CD4-positive, alpha-beta memory T cell (primary cell): ENCODE measurements at places on chromosomes 13 and 19. TPM values are rescaled to one million over a fixed set of nuclear protein-coding genes. Genes with fewer than 3 reads are reported as not detected.

SRRM5 gene
- 0.99 TPM for total RNA-seq

U2AF1L4 gene
- 65.2 TPM for total RNA-seq

CGB2 gene
- total RNA-seq, result not detected

OR4F17 gene
- not detected for total RNA-seq

CD22 gene
- total RNA-seq, result 0.32 TPM

FAM124A gene
- not detected for total RNA-seq

FFAR2 gene
- not detected for total RNA-seq

SHISA2 gene
- total RNA-seq, result 0.36 TPM

ZNF296 gene
- total RNA-seq, result 1.7 TPM

TPTE2 gene
- total RNA-seq, result not detected

C13orf42 gene
- total RNA-seq, result not detected

CLASRP gene
- 163 TPM for total RNA-seq

GPC5 gene
- total RNA-seq, result not detected

GRCh38 chr19:46031781-46032596 lies 8.8 kb downstream of the IGFL4 start:
- H3K27ac ChIP-seq, result no peak overlapping the region
- H3K4me1 ChIP-seq, result no peaks in the 10 kb centered on the region
- H3K4me3 ChIP-seq, result no peak overlapping the region
- H3K36me3 ChIP-seq, result no peaks in the 10 kb centered on the region
- no peak for DNase-seq

DNA sequence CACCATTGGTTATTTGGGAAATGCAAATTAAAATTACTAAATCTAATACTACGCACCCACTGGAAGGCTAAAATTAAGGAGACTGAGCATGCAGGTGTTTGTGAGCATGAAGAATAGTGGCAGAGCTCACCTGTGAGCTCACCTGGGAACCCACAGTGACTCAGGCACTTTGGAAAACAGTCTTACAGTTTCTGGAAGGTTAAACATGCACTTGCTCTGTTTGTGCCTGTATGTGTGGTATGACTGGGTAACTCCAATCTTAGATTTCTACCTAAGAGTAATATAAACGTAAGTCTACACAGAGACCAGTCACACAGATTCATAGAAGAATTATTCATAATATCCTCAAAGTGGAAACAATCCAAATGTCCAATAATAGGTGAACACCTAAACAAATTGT lies 318.8 kb downstream of the ATP8A2 start:
- no peaks in the 10 kb centered on the region for H3K36me3 ChIP-seq
- no peaks in the 10 kb centered on the region for H3K4me1 ChIP-seq
- no peaks in the 10 kb centered on the region for H3K27me3 ChIP-seq
- H3K4me3 ChIP-seq, result no peak overlapping the region
- no peak for DNase-seq

DNA sequence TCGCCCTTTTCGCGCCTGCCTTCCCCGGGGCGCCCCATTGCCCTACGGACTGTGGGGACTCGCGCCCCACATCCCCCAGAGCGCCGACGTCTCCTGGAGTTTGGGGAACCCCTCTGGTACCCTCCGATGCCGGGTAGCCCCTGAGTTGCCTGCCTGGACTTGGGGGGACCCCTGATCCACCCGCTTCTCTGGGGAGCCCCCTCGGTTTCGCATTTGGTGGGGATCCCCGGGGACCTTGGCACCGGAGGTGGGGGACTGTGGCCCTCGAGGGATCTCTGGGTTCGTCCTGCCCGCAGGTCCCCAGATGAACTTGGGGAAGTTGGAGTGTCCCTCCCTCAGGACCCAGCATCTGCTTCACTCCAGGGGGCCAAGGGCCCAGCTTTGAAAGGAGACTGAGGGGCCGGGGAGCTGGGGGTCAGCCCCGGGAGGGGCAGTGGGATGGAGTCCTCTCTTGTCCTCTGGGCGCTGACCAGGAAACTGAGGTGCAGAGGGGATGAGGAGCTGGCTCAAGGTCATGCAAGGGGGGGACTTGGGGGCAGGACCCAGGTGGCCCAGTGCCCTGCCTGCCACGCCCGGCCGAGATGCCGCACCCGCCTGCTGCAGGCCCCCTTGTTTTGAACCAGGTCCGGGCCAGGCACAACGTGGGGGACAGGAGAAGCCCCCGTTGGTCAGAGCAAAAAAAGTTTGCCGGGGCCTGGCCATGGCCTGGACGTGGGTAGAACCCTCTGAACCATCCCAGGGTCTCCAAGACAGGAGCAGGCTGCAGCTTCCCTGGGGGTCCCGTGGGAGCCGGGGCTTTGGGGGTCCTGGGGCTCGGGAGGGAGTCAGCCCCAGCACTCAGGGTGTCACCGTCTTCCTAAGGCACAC lies 1.0 kb downstream of the EFNA2 start:
- DNase-seq, result no peak
- no peaks in the 10 kb centered on the region for H3K36me3 ChIP-seq
- H3K27ac ChIP-seq, result no peak overlapping the region
- peaks cover 3% of the 10 kb centered on the region for H3K4me1 ChIP-seq
- no peak overlapping the region for H3K4me3 ChIP-seq
- peaks cover 12% of the 10 kb centered on the region for H3K27me3 ChIP-seq

DNA sequence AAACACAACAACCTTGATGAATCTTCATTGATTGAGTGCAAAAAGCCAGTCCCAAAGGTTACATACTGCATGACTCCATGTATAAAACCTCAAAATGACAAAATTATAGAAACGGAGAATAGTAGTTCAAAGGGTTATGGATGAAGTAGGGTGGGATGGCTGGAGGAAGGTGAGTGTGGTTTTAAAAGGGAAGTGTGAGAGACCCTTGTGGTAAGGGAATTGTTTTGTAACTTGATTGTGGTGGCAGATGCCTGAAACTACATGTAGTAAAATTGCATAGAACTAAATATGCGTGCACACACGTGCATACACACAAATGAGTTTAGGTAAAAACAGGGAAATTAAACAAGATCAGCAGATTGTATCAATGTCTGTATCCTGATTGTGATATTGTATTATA lies 340.7 kb downstream of the MTUS2 start:
- H3K27ac ChIP-seq, result no peak overlapping the region
- H3K36me3 ChIP-seq, result no peaks in the 10 kb centered on the region
- H3K4me1 ChIP-seq, result no peaks in the 10 kb centered on the region
- no peak for DNase-seq
- H3K4me3 ChIP-seq, result no peak overlapping the region
- no peaks in the 10 kb centered on the region for H3K27me3 ChIP-seq

- no peak for DNase-seq
- H3K4me1 ChIP-seq, result no peaks in the 10 kb centered on the region
These were observed 28.0 kb downstream of the RXFP2 start for GRCh38 chr13:31767175-31767900.

GRCh38 chr19:43983544-43983911 lies 460 bp upstream of the ZNF155 start:
- H3K27ac ChIP-seq, result peak overlapping the region; percentile 58
- H3K4me1 ChIP-seq, result peaks cover 14% of the 10 kb centered on the region
- peak overlapping the region; percentile 90 for H3K4me3 ChIP-seq
- H3K27me3 ChIP-seq, result no peaks in the 10 kb centered on the region

GRCh38 chr19:33530842-33531241 lies 9.3 kb upstream of the PEPD start:
- H3K36me3 ChIP-seq, result no peaks in the 10 kb centered on the region
- H3K27me3 ChIP-seq, result peaks cover 5% of the 10 kb centered on the region
- H3K4me1 ChIP-seq, result no peaks in the 10 kb centered on the region
- H3K27ac ChIP-seq, result no peak overlapping the region

DNA sequence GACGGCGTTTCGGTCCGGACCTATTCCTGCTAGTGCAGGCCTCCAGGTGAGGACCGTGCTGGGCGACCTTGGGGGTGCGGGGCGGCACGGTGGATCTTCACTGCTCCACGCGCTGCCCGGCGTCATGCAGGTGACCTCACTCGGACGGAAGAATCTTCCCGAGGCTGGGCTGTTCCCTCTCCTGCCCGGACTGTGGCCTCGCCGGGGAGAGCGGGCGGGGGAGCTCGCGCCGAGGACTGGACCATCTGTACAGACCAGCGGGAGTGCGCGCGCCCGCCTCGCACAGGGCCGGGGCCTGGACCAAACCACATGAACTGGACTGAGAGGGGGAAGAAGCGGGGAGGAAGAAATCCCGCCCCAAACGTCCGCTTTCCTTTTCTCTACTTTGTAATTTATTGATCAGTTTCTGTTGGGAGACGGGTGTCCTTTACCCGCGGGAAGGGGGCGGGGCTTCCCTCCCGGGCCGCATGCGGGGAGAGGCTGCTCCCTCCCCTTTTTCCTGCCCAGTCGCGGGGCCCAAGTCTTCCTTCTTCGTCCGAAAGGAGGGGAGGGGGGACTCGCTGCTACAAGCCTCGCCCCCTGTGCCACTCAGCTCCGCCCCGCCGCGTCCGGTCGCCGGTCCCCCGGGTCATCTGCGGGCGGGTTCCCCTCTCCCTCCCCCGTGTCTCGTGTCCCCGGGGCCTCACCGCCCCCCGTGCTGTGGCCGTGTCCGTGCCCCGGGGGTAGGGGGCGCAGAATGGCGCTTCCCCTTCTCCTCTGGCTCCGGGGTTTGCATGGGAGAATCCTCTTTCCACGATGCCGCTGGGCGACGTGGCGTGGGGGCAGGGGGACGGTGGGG lies 4.9 kb downstream of the HRC start:
- DNase-seq, result no peak
- H3K27me3 ChIP-seq, result peaks cover 36% of the 10 kb centered on the region
- no peak overlapping the region for H3K27ac ChIP-seq
- no peaks in the 10 kb centered on the region for H3K36me3 ChIP-seq

DNA sequence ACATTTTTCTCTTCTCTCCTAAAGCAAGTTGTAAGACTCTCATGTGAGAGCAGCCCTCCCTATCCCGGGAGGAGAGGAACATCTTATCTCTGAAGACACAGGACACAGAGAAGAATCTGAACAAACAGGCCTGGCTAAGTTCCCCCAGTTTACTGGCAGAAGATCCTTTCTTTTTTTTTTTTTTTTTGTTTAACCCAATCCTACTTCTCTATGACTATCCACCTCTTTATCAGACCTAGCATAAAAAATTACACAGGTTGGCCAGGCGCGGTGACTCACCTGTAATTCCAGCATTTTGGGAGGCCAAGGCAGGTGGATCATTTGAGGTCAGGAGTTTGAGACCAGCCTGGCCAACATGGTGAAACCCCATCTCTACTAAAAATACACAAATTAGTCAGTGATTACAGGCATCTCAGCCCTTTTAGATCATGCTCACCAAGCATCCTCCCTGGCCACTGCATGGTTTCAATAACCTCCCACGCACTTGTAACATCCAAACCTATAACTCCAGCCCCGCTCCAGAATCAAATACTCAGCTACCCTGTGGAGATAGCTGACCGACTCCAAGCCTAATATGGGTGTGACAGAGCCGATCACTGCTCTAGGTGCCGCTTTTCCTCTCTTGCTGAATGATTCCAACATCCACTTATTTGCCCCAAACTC lies 27.3 kb upstream of the MUC16 start:
- H3K36me3 ChIP-seq, result no peaks in the 10 kb centered on the region
- H3K4me1 ChIP-seq, result no peaks in the 10 kb centered on the region
- H3K27me3 ChIP-seq, result no peaks in the 10 kb centered on the region
- H3K27ac ChIP-seq, result no peak overlapping the region

DNA sequence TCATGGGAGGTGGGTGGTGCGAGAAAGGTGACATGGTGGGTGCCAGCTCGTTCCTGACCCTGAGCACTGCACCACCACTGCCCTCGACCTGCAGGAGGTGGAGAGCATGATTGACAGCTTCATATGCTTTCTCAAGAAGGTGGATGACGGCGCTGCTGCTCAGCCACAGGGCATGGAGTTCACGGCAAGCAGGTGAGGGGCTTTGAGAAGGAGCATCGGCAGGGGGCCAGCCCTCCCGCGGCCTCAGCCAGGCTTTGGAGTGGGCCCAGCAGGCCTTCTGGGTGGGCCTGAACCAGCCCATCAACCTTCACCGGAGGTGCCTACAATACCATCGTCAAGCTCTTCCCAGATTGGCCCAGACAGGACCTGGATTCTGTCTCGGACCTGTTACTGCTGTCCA lies 18.9 kb upstream of the ZNF14 start:
- H3K36me3 ChIP-seq, result no peaks in the 10 kb centered on the region
- no peaks in the 10 kb centered on the region for H3K27me3 ChIP-seq
- no peak for DNase-seq
- no peak overlapping the region for H3K27ac ChIP-seq

DNA sequence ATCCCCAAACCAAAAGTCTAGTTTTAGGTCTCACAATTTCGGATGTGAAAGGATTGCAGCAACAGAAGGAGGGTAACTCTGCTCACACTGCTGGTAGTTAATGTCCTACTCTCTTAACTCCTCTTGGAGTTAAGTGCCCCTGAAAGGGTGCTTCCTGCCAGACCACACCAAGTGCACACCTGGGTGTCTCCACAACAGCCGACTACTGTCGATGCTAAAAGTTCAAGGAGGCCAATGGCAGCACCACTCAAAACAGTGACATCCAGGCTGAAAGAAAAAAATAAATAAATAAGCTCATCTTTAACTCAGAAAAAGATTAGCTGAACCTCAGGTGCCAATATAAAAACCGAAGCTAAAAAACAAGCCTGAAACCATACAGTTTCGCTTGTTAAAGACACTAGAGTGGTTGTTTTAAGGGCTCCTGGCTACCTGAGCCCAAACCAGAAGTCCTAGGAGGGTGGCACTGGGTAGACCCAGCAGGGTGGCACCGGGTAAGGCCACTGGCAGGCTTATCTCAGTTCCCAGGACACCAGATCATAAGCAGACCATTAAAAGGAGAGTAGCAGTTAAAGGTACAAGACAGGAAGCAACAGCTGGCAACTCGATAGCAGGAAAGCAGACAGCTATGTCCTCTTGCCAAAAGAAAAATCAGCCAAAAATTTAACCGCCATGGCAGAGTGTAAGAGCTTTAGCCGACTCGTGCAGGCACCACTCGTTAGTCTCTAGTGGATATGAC lies 39.3 kb downstream of the BRD4 start:
- no peaks in the 10 kb centered on the region for H3K36me3 ChIP-seq
- DNase-seq, result no peak
- H3K27me3 ChIP-seq, result no peaks in the 10 kb centered on the region
- no peak overlapping the region for H3K4me3 ChIP-seq
- H3K27ac ChIP-seq, result no peak overlapping the region

GRCh38 chr13:95607366-95607765 lies 37.1 kb downstream of the DZIP1 start:
- H3K27me3 ChIP-seq, result no peaks in the 10 kb centered on the region
- H3K4me1 ChIP-seq, result no peaks in the 10 kb centered on the region
- no peak overlapping the region for H3K27ac ChIP-seq
- no peak overlapping the region for H3K4me3 ChIP-seq

- no peak overlapping the region for H3K4me3 ChIP-seq
- no peaks in the 10 kb centered on the region for H3K27me3 ChIP-seq
- peaks cover 20% of the 10 kb centered on the region for H3K36me3 ChIP-seq
- DNase-seq, result no peak
- no peaks in the 10 kb centered on the region for H3K4me1 ChIP-seq
- no peak overlapping the region for H3K27ac ChIP-seq
These were observed 21.0 kb upstream of the GDF15 start for GRCh38 chr19:18364826-18365528.

- DNase-seq, result no peak
- H3K36me3 ChIP-seq, result no peaks in the 10 kb centered on the region
- no peak overlapping the region for H3K4me3 ChIP-seq
- H3K4me1 ChIP-seq, result no peaks in the 10 kb centered on the region
- H3K27me3 ChIP-seq, result no peaks in the 10 kb centered on the region
These were observed 453.6 kb downstream of the IRS2 start for GRCh38 chr13:109332506-109333499.

- no peak overlapping the region for H3K27ac ChIP-seq
- H3K4me1 ChIP-seq, result no peaks in the 10 kb centered on the region
- H3K36me3 ChIP-seq, result no peaks in the 10 kb centered on the region
- no peaks in the 10 kb centered on the region for H3K27me3 ChIP-seq
- no peak overlapping the region for H3K4me3 ChIP-seq
- peak; percentile 3 for DNase-seq
These were observed 63.4 kb downstream of the KCTD12 start for GRCh38 chr13:76822698-76823267.

GRCh38 chr19:29675650-29676186 lies 10.5 kb downstream of the PLEKHF1 start:
- peak overlapping the region; percentile 92 for H3K27ac ChIP-seq
- H3K27me3 ChIP-seq, result no peaks in the 10 kb centered on the region
- no peak for DNase-seq
- H3K4me3 ChIP-seq, result no peak overlapping the region
